ENCODE measurements at places on chromosomes 13 and 19.

DNA sequence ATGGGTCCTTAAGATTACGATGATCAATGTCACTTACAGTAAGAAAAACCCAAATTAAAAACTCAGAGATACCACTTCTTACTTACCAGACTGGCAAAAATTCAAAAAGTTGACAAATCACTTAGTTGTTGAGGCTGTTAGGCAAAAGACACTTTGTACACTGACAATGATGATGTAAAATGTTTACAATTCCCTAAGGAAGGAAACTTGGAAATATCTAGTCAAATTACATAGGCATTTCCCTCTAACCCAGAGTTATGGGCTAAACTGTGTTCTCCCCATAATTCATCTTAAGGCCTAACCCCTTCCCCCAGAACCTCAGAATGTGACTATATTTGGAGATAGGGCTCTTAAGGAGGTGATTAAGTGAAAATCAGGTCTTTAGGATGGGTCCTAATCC lies 12.0 kb downstream of the TGDS start:
- no peak for DNase-seq

- DNase-seq, result no peak
These were observed 334.0 kb downstream of the SPRY2 start for GRCh38 chr13:80006940-80007339.

DNA sequence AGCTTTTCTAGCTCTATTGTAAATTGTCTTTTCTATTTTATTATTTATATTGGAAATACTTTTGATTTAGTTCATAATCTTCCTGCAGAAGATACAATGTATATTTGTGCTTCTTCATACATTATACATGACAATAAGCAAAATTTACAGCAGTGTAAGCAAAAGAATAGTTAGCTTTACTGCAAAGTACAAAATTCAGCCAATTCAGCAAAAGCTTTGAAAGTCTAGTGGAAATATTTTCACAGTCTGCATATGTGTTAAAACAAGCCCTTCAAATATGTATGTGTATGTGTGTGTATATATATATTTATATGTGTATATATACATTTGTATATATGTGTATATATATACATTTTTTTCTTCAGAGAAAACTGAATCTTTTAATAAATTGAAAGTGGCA lies 879.1 kb downstream of the SLITRK1 start:
- no peak for DNase-seq

DNA sequence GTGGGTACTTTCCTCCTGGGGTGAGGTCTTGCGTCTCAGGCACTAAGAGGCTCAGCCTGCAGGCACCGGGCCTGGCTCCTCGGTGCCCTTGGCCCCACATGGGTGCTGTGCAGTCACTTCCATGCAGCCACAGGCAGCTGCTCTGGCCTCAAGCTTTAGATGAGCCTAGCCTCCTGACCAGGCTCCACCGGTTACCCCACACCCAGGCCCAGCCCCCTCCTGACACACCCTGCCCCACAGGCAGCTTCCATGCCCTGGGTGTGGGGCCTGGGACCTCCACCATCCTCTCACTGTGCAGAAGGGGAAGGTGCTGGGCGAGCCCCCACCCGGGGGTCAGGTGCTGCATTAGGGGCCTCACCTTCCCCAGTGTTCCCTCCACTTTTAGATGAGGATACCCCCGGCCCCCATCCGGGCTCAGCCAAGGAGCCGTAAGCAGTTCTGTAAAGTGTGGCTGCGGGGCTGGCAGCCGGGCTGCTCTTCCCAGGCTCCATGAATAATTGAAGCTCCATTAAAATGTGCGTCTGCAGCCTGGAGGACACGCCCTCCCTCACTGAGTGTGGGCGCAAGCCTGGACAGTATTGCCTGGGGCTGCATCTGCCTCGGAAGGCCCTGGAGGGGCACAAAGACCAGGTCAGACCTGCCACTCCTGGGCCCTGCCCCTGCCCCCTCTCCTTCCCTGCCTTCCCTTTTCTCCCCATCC lies 72.5 kb upstream of the KCTD15 start:
- no peak for DNase-seq

DNA sequence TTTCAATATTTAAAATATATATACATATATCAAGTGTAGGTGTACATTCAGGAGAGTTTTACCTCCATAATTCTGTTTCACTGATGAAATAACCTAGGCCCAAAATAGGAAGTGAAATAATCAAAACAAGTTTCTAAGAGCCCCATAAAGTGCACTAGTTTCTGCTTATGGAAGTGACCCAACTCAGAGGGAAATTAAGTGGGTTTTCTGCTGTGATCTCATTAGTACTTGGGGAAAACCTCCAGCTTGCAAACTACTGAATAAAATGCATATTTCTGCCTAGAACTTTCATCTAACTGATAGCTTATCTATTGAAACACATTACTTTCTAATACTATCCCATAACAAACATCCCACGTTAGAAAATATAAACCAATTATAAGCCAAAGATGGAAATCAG lies 45.4 kb upstream of the MIR17HG start:
- DNase-seq, result no peak

DNA sequence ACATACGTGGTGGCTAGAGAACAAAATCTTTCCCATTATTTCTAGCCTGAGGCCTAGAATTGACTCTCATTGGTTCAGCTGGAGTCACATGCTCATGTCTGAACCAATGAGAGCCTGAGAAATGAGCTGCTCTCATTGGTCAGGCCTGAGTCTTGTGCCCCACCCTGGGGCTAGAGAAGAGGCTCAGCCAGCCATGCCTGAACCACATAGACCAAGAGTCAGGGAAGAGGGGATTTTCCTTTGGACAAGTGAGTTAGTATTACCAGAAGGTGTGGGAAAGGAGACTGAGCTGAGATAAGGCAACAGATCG lies 6.9 kb downstream of the FXYD5 start:
- DNase-seq, result no peak

DNA sequence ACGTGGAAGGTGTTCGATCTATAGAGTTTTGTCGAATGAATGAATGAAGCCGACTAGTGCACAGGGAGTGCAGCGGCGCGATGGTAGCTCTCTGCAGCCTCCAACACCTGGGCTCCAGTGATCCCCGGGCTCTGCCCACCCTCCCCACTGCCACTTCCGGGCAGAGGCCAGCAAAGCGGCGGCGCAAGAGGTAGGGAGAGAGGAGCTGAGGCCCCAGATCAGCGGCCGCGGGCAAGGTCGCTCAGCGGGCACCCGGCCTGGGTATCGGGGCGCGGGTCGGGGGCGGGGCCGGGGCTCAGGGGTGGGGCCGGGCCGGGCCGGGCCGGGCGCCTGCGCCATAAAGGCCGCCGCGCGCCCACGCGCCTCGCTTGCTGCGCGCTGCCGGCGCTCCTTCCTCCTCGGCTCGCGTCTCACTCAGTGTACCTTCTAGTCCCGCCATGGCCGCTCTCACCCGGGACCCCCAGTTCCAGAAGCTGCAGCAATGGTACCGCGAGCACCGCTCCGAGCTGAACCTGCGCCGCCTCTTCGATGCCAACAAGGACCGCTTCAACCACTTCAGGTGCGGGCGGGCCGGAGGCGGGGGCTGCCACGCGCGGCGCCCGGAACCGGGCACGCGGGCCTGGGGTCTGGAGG lies at the start of gene GPI:
Gene GPI, plus strand, starts transcription at position 367 of the 633 bp plus-strand sequence. Its CDS starts 71 bp downstream, at position 438.
- peak; percentile 61 for DNase-seq

- no peak for DNase-seq
These were observed 11.9 kb downstream of the MARK4 start for GRCh38 chr19:45263013-45263412.

DNA sequence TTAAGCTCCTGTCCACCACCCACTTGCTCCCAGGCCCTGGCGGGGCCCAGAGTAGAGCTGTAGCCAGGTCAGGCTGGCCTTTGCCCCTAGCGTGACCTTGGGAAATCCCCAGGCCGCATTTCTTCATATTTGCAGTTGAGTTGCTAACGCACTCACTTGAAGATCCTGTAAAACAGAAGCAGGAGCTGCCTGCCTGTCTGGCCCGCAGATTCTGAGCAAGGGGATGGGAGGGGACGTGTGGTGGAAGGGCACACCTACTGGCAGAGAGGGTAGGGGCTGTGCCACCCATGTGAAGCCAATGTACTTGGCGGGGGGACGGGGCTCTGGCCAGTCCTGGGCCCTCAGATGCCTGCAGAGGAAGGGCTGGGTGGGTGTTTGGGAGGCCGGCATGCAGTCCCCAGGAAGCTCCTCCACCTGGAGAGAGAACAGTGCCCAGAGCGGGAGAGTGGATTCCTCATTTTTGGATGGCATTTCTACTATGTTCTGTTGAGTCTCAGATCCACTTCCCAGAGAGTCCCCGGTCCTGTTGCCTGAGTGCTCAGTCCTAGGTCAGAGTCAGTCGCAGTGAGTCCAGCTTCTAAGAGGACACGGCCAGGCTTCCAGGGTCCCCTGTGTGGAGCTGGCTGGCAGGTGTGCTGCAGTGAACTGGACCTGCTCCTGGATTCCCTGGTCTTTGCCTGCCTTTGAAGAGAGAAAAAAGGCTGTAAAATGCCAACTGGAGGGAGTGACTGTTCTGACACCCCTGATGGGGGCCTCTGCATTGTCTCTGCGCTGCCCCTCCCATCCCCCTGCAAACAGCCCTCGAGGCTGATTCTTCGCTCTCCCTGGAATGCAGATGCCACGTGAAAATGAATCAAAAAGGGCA lies 62.9 kb downstream of the GGACT start:
- DNase-seq, result no peak

GRCh38 chr13:23433171-23434153 lies at the start of gene SACS:
Gene SACS, minus strand, starts transcription at chr13:23433702. Its CDS starts 22,463 bp downstream, at chr13:23411239.
- no peak for DNase-seq

DNA sequence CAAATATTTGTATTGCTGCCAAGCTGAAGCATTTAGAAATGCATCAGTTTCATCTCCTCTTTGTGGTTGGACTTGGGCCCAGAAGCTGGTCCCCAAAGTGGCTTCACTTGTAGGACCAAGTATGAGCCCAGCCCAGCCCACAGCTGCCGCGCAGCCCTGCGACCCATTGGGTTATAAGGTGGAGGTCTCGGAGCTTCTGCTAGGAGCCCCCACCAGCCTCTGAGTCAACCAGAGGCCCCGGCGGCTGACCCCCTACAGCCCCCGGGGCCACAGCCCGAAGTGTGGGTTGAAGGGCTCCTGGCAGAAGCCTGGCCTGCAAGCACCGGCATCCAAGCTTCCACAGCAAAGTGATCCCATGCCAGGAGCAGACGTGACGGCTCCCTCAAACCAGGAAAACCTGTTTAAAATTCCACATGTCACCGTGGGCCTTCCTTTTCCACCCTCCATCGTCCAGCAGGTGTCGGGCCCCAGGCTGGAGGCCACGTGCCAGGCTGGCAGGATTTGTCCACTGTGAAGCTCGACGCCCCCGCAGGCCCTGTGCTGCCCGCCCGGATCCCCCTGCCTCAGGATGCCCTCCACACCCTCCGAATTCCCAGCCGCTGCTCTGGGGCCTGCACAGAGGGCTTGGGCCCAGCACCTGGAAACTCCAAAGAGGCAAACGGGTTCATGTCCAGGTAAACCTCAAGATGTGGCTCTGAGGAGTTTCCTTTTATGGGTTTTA lies 54.7 kb downstream of the C13orf46 start:
- no peak for DNase-seq

DNA sequence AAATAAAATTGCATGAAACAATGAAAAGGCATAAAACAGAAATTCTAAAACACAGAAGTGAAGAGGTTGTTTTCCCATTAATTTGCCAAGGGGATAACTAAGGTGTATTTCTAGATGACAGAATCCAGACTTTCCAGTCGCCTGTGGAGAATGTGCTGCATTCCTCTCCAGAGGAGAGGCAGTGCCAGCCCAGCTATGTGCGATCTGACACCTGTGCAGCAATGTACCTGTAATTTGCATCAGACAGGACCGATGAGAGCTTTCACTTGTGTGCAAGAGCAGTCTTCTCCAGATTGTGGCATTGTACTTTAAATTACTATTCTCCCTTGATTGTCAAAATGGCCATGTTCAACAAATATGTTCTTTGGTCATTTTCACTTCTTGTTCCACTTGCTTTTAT lies 1037.9 kb downstream of the EFNB2 start:
- no peak for DNase-seq

DNA sequence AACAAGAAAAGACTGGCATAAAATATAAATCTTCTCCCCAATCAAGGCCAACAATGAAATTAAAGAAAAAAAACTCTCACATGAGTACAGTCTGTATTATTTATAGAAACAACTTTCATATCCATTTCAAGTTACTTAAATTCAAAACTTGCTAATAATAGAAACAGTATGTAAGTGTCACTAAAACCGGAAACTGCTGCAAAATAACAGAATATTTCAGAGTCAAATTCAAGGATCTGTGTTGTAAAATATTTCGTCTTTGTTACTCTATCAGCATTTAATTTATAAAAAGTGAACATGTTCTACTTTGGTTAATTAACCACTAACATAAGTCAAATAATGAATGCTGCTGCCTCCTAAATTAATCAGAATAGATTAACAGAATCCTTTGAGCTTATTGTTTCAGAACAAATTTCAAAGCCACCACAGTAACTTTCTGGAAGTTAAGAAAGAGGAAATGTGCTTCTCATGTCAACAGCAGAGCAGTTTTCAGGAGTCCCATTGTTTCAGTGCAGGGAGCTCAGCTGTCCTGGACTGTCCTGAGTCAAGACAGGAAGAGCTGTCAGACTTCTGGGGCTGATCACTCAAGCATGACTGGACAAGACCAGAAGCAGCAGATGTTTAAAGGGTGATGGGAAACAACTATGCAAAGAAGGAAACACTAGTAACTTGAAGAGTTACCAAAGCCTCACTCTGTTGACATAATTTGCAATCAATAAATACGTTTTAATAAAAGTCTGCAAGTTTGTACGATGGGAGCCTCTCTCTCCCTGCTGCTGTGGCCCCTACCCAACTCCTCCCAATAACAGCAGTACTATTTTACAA lies 76.9 kb downstream of the FOXO1 start:
- DNase-seq, result no peak

Measured in CD8-positive, alpha-beta T cell (primary cell).